ENCODE measurements at places on chromosomes 12 and 14.

DNA sequence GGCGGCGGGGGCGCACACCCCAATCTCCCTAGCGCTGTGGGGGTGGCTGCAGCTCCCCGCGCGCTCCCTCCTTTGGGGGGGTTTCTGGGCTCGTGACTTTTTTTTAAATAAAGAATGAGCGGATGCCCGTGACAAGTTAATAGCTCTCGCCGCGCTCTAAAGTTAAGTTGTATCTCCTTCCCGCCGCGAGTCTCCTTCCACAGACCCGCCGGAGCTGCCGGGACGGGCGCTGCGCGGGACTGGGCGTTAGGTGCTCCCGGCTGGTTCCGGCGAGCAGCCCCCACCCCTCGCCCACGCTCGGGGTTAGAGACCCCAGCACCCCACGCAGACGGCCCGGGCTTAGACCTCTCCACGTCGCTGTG, 82.6 kb upstream of the HMGA2 start:
- no peak for DNase-seq

GRCh38 chr14:53038629-53039028, 87.8 kb upstream of the FERMT2 start:
- DNase-seq = no peak

- no peak for DNase-seq
These were observed at the start of gene REP15 for GRCh38 chr12:27696293-27696652. Gene REP15 (plus strand): TSS chr12:27696447. CDS start chr12:27696563, 116 bp downstream.

- DNase-seq = peak; percentile 52
These were observed 6.8 kb downstream of the ACAD10 start for GRCh38 chr12:111692575-111693210.

DNA sequence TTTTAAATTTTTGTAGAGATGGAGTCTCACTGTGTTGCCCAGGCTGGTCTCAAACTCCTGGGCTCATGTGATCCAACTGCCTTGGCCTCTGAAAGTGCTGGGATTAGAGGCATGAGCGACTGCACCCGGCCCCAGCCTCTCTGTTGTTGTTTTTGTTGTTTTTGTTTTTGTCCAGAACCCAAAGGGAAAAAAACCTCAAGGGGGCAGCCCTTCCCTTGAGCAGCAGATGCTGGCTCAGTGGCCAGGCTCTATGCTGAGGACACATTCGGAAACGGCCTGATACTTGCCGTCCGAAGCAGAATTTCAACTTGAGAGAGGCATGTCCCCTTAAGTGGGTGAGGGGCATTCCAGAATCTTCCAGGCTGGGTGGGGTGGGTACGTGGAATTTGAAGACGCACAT, 6.7 kb downstream of the MVK start:
- no peak for DNase-seq

DNA sequence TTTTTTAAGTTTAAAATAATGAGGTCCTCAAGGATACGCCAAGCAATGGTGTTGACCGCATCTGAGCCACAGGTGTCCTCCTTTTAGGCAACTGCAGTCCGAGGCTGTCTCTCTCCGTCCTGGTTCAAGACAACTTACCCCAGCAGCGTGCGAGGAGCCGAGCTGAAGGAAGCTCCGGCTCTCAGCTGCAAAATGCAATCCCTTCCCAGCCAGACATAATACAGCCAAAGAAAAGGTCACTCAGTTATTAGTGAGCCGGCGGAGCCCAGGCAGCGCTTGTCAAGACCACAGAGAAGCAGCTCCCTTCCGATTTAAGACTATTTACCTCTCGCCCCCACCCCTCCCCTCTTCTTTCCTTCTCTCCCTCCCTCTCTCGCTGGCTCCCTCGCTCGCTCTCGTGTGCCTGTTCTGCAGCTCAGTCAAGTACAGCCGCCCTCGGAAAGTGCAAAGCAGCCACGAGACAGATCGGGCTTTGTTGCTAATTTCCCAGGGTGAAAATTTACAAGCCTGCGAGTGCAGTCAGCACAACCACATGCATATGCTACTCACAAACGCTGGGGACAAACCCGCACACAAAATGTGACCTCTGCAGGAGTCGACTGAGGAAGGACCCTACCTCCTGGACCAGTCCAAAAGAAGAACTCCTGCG, 363 bp upstream of the LMO3 start:
- peak; percentile 34 for DNase-seq

GRCh38 chr14:63011623-63012022, 33.6 kb downstream of the KCNH5 start:
- no peak for DNase-seq

- no peak for DNase-seq
These were observed 44.4 kb downstream of the CCDC60 start for GRCh38 chr12:119378903-119379302.

- DNase-seq = no peak
These were observed 27.8 kb downstream of the PAPLN start for GRCh38 chr14:73264885-73265720.

GRCh38 chr14:22737052-22737451, 29.4 kb upstream of the OXA1L start:
- no peak for DNase-seq

- DNase-seq = no peak
These were observed 4.5 kb downstream of the LHX5 start for GRCh38 chr12:113467142-113467501.

GRCh38 chr12:14974633-14975032, 1.8 kb downstream of the PDE6H start:
- DNase-seq = no peak

- no peak for DNase-seq
These were observed 68.0 kb downstream of the PKP2 start for GRCh38 chr12:32828552-32828951.

GRCh38 chr14:91910196-91910595, 37.3 kb downstream of the FBLN5 start:
- DNase-seq = no peak

GRCh38 chr14:102046337-102047278, 40.2 kb downstream of the HSP90AA1 start:
- peak; percentile 64 for DNase-seq

GRCh38 chr14:51681411-51681810, 29.7 kb downstream of the FRMD6 start:
- DNase-seq = no peak

- no peak for DNase-seq
These were observed 15.1 kb downstream of the CALCOCO1 start for GRCh38 chr12:53712059-53712643.

- DNase-seq = peak; percentile 83
These were observed 67.2 kb downstream of the CCDC92 start for GRCh38 chr12:123905319-123905925.

- DNase-seq = peak; percentile 86
These were observed 25.9 kb upstream of the LGALS3 start for GRCh38 chr14:55103005-55103640.

- no peak for DNase-seq
These were observed 52.4 kb upstream of the ESRRB start for GRCh38 chr14:76323331-76324050.

GRCh38 chr12:46487567-46488131, 115.1 kb upstream of the SLC38A2 start:
- peak; percentile 55 for DNase-seq

DNA sequence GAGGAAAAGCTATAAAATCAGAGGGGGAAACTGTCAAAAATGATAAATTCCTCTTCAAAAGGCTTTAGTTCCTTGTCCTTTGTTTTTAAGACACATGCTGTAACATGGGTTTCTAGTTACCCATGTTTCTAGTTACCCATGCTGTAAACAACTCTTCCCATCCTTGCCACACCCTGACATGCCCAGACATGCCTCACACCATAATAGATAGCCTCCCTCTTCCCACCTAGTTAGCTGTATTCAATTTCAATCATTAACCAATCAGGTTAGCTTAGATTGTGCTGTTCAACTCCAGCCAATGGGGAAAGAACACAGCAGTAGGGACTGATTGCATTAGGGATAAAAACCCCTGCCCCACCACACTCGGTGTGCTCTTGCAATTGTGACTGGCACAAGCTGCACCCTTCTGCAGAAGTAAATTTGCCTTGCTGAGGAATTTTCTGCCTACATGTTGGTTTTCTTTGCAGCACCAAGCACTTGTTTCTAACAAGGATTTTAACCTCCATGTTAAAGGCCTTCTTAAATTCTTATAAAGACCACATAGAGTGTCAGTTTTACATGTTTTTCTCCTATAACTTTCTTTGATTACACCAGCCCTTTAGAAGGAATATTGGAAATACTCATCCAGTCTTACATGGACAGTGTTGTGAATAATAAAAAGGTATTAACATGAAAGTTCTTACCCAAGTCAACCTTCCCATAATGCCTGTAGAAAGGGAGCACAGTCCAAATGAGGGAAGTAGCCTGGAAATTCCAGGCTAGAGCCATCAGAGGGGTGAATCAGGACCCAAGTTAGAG, 32.5 kb upstream of the LALBA start:
- DNase-seq = no peak

DNA sequence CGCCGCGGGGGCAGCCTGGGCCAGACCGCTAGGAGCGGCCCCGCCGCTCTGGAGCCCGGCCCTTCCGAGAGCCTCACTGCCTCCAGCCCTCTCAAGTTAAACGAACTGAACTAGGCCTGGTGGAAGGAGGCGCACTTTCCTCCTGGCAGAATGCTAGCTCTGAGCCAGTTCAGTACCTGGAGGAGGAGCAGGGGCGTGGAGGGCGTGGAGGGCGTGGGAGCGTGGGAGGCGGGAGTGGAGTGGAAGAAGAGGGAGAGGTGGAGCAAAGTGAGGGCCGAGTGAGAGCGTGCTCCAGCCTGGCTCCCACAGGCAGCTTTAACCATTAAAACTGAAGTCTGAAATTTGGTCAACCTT, 5.3 kb downstream of the LTB4R start:
- no peak for DNase-seq

DNA sequence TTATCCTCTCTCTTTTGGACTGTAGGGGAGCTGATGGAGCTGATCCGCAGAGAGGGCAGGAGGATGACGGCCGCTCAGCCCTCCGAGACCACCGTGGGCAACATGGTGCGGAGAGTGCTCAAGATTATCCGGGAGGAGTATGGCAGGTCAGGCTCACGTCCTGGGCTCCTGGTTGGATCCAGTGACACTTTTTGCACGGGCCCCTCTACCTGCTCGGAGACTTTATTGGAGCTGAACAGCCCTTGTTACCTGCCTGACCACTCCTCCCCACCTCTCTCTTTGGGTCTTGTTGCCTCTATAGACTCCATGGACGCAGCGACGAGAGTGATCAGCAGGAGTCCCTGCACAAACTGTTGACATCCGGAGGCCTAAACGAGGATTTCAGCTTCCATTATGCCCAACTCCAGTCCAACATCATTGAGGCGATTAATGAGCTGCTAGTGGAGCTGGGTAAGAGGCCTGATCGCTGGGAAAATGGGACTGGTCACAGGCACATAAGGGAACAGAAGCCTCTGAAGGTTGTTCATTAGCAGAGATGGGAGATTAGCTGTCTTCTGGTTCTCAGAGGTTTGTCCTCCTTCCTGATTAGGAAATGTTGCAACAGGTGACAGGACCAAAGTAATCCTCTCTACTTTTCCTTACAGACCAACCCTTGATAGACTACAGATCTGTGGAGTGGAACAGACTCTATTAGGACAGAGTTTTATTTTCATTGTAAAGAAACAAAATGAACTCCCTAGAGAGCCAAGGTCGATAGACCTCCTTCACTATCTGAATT, 718 bp downstream of the EIF2B2 start:
- peak; percentile 10 for DNase-seq

Data from NB4 (cell line).